Neural crest cell (in vitro differentiated cells): ENCODE measurements at places on chromosomes 1 and 21. TPM values are rescaled to one million over a fixed set of nuclear protein-coding genes. Genes with fewer than 3 reads are reported as not detected.

DNA sequence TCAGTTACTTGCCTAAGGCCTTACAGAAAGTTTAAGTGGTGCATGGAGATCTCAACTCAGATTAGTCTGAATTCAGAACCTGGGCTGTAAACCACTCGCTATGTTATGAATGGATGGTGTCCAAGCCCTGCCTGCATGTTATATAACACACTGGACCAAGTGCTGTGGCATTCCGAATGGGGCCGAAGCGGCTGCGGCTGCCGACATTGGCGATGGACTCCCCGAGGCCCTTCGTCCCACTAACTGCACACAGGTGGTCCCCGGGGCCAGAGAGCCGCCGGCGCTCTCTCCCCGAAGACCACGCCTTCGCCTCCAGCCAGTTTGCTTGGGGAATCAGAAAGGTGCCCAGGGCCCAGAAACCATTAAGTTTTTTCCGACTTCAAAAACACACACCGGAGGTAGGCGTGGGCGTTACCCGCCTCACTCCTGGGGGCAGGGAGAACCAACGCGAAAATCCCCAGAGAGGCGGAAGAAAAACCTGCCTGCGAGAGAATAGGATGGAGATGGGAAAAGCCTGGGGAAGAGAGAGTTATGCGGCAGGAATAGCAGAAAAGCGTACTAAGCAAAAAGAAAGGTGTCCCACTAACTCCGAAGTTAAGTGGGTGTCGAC is 579 bp upstream of the TENT5C start:
- H3K27me3 ChIP-seq: peaks cover 89% of the 10 kb centered on the region
- peaks cover 21% of the 10 kb centered on the region for H3K4me1 ChIP-seq
- H3K27ac ChIP-seq: peak overlapping the region; percentile 78
- H3K4me3 ChIP-seq: peak overlapping the region; percentile 98
- H3K36me3 ChIP-seq: no peaks in the 10 kb centered on the region

DNA sequence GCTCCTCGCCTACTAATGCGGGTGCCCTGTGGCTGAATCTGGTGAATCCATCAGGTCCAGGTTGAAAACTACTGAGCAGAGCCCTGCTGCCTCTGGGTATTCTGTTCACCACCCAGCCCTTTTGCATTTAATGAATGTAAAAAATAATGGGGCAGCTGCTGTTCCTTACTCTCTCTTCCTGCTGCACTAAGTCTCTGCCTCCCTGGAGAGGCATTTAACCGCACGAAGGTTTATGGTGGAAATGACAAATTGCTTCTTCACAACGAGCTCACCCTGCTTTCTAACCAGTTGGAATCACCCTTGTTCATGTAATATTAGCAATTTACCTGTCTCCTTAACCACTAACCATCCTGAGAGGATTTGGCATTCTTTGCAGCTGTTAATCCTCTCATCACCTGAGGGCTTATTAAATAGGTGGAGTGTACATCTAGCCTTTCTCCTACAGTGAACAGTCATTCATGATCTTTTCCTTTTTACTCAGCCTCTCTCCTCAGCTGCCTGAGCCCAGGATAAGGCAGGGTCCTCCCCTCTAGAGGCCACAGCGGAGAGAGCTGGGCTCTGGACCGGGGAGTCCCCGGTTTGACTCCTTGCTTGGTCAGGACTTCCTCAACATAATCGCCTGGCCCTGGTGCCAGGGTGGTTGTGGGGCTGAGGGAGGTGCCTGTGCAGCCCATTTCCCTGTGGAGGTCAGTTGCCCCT is 97.6 kb downstream of the NOS1AP start:
- H3K27me3 ChIP-seq: no peaks in the 10 kb centered on the region
- H3K4me3 ChIP-seq: no peak overlapping the region
- no peaks in the 10 kb centered on the region for H3K36me3 ChIP-seq
- no peak for DNase-seq

DNA sequence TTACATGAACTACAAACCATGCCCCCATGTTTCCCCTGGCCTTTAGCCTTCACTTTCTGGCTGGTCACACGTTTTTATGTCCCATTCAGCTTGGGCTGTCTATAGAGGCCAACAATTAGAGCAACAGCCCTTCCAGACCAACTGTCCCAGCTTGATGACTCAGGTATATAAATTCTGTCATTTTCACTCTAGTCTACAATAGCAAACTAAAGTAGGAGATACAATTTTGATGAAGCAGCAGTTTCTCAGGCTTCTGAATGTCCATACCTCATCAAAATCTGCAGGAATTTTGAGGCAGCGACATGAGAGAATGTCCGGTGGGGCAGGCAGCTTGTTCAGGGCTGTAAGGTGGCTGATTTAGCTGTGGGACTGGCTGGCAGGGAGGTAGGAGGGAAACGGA is 45.6 kb upstream of the VAV3 start:
- H3K27me3 ChIP-seq: no peaks in the 10 kb centered on the region
- no peak overlapping the region for H3K27ac ChIP-seq
- no peak for DNase-seq
- no peaks in the 10 kb centered on the region for H3K4me1 ChIP-seq
- no peaks in the 10 kb centered on the region for H3K36me3 ChIP-seq
- no peak overlapping the region for H3K4me3 ChIP-seq

The TFF2 gene
- not detected in 2 replicates for total RNA-seq

The KCNH1 gene
- 0.21 TPM in 1 of 2 replicates, not detected in the other for total RNA-seq

DNA sequence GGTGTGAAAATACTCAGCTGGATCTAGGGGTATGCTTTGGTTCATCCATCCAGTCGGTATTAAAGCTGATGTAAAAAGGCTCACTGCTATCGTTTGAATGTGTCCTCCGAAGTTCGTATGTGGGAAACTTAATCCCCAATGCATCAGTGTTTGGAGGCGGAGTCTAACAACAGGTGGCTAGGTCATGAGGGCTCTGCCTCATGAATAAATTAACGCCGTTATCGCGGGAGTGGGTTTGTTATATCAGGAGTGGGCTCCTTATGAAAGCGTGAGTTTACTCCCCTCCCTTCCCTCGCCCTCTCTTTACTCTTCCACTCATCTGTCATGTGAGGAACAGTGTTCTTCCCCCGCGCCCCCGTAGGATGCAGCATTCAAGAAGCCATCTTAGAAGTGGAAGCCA is 48.9 kb upstream of the ZNF281 start:
- H3K36me3 ChIP-seq: no peaks in the 10 kb centered on the region
- no peak overlapping the region for H3K4me3 ChIP-seq
- no peaks in the 10 kb centered on the region for H3K27me3 ChIP-seq
- no peak for DNase-seq

DNA sequence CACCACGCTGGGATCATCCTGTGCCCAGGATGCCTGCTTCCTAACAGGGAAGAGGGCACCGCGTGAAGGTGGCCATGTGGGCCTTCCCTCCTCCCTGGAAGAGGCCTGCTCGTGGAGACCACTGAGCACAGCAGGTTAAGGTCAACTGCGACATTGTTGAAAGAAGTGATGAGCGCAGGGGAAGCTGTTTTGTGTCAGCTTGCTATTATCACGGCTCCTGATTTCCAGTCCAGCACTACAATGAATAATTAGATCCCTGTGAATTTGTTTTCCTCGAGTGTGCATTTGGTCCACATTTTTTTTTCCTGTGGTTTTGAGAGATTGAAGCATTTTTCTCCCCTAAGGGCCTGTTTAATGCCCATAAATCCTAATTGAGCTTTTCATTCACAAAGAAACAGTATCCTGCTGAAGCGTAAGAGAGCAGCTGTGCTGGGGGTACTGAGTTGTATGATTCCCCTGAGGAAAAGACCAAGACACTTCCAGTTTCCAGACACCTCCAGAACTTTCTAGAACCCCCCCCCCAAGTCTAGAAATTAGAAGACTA is 204.9 kb downstream of the KCNJ6 start:
- no peaks in the 10 kb centered on the region for H3K36me3 ChIP-seq
- H3K27ac ChIP-seq: no peak overlapping the region
- peaks cover 78% of the 10 kb centered on the region for H3K27me3 ChIP-seq
- H3K4me3 ChIP-seq: no peak overlapping the region
- no peak for DNase-seq
- H3K4me1 ChIP-seq: peaks cover 28% of the 10 kb centered on the region

- H3K36me3 ChIP-seq: no peaks in the 10 kb centered on the region
- H3K27me3 ChIP-seq: peaks cover 9% of the 10 kb centered on the region
- DNase-seq: no peak
- peaks cover 13% of the 10 kb centered on the region for H3K4me1 ChIP-seq
These were observed 1.7 kb downstream of the ANGPTL1 start for GRCh38 chr1:178869119-178869697.

DNA sequence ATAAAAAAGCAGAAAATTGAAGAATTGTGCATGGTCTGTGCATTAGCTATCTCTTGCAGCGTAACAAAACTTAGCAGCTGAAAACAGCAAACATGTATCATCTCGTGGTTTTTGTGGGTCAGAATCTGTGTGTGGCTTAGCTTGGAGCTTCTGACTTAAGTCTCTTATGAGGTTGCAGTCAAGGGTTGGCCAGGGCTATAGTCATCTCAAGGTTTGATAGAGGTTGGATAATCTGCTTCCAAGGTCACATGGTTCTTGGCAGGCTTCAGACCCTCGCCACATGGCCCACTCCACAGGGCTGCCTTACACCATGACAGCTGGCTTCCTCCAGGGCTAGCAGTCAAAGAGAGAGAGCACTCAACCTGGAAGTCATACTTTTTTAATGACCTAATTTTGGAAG is 35.9 kb downstream of the CNST start:
- H3K4me3 ChIP-seq: no peak overlapping the region
- H3K27me3 ChIP-seq: no peaks in the 10 kb centered on the region
- DNase-seq: no peak
- no peak overlapping the region for H3K27ac ChIP-seq
- H3K36me3 ChIP-seq: peaks cover 11% of the 10 kb centered on the region

The CACNA1S gene
- 0.07 TPM in 2 replicates for total RNA-seq

- no peak for DNase-seq
- H3K27ac ChIP-seq: no peak overlapping the region
- no peak overlapping the region for H3K4me3 ChIP-seq
- no peaks in the 10 kb centered on the region for H3K27me3 ChIP-seq
- H3K4me1 ChIP-seq: peaks cover 7% of the 10 kb centered on the region
These were observed 63.9 kb upstream of the VAV3 start for GRCh38 chr1:108028841-108029388.

- H3K27ac ChIP-seq: no peak overlapping the region
- peaks cover 6% of the 10 kb centered on the region for H3K36me3 ChIP-seq
- DNase-seq: no peak
- peaks cover 13% of the 10 kb centered on the region for H3K27me3 ChIP-seq
These were observed 2.0 kb downstream of the EFHD2 start for GRCh38 chr1:15411593-15412137.

The TOR1AIP1 gene
- total RNA-seq: 21.5 and 22.1 TPM in 2 replicates

DNA sequence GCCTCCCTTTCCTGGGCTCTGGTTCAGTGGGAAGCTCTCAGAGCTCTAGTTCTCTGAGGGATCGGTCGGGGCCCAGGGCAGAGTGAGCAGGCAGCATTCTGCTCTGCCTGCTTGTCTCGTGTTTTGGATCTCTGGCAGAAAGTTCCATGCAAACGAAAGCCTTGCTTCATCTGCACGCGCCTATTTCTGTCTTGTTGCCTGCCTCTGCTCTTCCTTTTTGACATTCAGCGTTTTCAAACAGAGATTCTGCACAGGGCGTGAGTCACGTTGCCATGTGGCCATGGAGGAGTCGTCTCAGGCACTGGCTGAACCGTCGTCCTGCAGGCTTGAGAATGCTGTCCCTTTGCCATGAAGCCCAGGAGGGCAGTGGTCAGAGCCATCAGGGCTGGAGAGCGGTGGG is 20.3 kb downstream of the AJAP1 start:
- H3K4me1 ChIP-seq: peaks cover 12% of the 10 kb centered on the region
- H3K4me3 ChIP-seq: no peak overlapping the region
- H3K36me3 ChIP-seq: peaks cover 3% of the 10 kb centered on the region
- H3K27ac ChIP-seq: no peak overlapping the region

The RAD54L gene
- total RNA-seq: 54.2 and 55.8 TPM in 2 replicates

The LRRC71 gene
- not detected in 2 replicates for total RNA-seq

DNA sequence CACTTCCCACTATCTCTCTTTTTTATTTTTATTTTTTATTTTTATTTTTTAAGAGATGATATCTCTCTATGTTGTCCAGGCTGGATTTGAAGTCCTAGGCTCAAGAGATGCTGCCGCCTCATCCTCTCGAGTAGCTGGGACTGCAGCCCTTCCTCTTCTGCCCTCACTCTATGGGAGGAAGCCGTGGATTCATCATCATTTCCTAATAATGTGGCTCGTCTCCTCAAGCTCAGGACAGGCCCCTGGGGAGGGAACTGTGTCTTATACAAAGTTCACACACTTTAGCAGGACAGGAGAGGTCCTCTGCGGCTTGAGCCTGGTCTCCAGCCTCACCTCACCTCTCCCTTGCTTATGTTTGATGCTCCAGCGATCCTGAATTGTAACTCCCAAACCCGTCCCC is 16.5 kb upstream of the IFFO2 start:
- DNase-seq: no peak
- no peaks in the 10 kb centered on the region for H3K36me3 ChIP-seq
- no peaks in the 10 kb centered on the region for H3K4me1 ChIP-seq
- H3K4me3 ChIP-seq: no peak overlapping the region

GRCh38 chr1:84350104-84350503 is 48.2 kb upstream of the DNASE2B start:
- no peak overlapping the region for H3K27ac ChIP-seq
- H3K4me1 ChIP-seq: peaks cover 40% of the 10 kb centered on the region
- H3K27me3 ChIP-seq: no peaks in the 10 kb centered on the region
- DNase-seq: no peak
- no peaks in the 10 kb centered on the region for H3K36me3 ChIP-seq

The IVL gene
- total RNA-seq: not detected in 2 replicates

- no peaks in the 10 kb centered on the region for H3K27me3 ChIP-seq
- no peaks in the 10 kb centered on the region for H3K36me3 ChIP-seq
These were observed 193.5 kb downstream of the RWDD3 start for GRCh38 chr1:95427525-95427924.

The FCRLB gene
- total RNA-seq: 0.40 and 0.43 TPM in 2 replicates

GRCh38 chr1:94725566-94725965 is 94.6 kb upstream of the SLC44A3 start:
- no peak overlapping the region for H3K4me3 ChIP-seq
- H3K4me1 ChIP-seq: no peaks in the 10 kb centered on the region
- no peaks in the 10 kb centered on the region for H3K36me3 ChIP-seq
- DNase-seq: no peak
- H3K27ac ChIP-seq: no peak overlapping the region

DNA sequence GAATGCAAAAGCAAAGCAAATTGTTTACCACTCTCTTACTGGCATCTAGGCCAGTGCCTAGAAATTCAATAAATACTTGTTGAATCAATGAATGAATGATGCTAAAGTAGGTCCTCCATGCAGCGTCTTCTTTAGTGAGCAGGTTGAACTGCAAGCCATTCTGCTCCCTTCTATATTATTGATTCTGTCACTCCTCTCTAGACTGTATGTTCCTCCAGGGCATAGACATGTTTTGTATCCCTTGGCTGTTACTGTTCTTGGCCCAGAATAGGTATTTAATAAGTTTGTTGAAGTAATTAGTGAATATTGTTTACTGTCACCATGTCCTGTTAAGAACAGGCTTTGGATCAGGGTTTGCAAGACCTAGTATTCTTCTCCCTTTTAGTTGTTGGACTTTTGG is 43.7 kb downstream of the OSBPL9 start:
- H3K27me3 ChIP-seq: no peaks in the 10 kb centered on the region
- no peak overlapping the region for H3K27ac ChIP-seq
- H3K4me3 ChIP-seq: no peak overlapping the region
- H3K4me1 ChIP-seq: peaks cover 11% of the 10 kb centered on the region
